PC-9 (cell line): ENCODE measurements at places on chromosomes 3 and 15. TPM values are rescaled to one million over a fixed set of nuclear protein-coding genes. Genes with fewer than 3 reads are reported as not detected.

The GPR27 gene
- total RNA-seq = not detected in 2 replicates

The CELF6 gene
- total RNA-seq = not detected in 2 replicates

The SAMD7 gene
- total RNA-seq = not detected in 2 replicates

The LRTM1 gene
- total RNA-seq = not detected in 2 replicates

The SLC4A7 gene
- total RNA-seq = 28.1 and 31.7 TPM in 2 replicates

The ITIH1 gene
- not detected in 2 replicates for total RNA-seq

The SLC38A3 gene
- total RNA-seq = 0.33 and 0.37 TPM in 2 replicates

DNA sequence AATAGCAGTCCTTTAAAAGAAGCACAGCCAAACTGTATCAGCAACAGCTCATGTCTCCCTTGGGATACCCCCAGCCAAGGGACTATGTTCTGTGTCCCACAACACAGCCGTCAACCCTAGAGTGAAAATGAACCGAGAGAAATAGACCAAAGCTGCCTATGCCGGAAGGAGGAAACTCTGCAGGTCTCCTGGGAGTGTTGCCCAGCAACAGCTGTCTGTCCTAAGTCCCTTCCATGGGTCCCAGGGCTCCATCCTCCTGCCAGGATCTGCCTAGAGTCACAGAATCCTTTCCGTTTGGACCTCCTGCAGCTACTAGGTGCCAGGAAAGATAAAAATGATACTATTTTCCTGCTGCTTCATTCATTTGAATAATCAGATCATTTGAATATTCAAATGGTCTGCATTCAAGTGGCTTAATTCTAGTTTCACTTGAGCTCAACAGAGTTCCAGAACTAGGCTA is 53.1 kb downstream of the TRANK1 start:
- no peak overlapping the region for H3K4me3 ChIP-seq
- no peak overlapping the region for H3K27ac ChIP-seq
- H3K27me3 ChIP-seq = no peaks in the 10 kb centered on the region
- H3K36me3 ChIP-seq = no peaks in the 10 kb centered on the region

- no peak overlapping the region for H3K4me3 ChIP-seq
- peaks cover 21% of the 10 kb centered on the region for H3K4me1 ChIP-seq
- DNase-seq = peak; percentile 80
Observed at GRCh38 chr3:36149447-36149865, 230.8 kb upstream of the STAC start.

- H3K36me3 ChIP-seq = no peaks in the 10 kb centered on the region
- no peak overlapping the region for H3K27ac ChIP-seq
- no peaks in the 10 kb centered on the region for H3K4me1 ChIP-seq
Observed at GRCh38 chr3:155029941-155030340, 50.2 kb upstream of the MME start.

- H3K4me3 ChIP-seq = peak overlapping the region; percentile 98; the same call in 1 of the 2 replicates
- H3K27me3 ChIP-seq = no peaks in the 10 kb centered on the region
Observed at GRCh38 chr15:39781967-39782302, 706 bp downstream of the FSIP1 start.

- H3K36me3 ChIP-seq = no peaks in the 10 kb centered on the region
- peak; percentile 16 for DNase-seq
- H3K4me1 ChIP-seq = peaks cover 8% of the 10 kb centered on the region
- H3K27me3 ChIP-seq = no peaks in the 10 kb centered on the region
- H3K4me3 ChIP-seq = no peak overlapping the region
- H3K27ac ChIP-seq = no peak overlapping the region
Observed at GRCh38 chr3:189188466-189188865, 16.7 kb downstream of the TPRG1 start.

DNA sequence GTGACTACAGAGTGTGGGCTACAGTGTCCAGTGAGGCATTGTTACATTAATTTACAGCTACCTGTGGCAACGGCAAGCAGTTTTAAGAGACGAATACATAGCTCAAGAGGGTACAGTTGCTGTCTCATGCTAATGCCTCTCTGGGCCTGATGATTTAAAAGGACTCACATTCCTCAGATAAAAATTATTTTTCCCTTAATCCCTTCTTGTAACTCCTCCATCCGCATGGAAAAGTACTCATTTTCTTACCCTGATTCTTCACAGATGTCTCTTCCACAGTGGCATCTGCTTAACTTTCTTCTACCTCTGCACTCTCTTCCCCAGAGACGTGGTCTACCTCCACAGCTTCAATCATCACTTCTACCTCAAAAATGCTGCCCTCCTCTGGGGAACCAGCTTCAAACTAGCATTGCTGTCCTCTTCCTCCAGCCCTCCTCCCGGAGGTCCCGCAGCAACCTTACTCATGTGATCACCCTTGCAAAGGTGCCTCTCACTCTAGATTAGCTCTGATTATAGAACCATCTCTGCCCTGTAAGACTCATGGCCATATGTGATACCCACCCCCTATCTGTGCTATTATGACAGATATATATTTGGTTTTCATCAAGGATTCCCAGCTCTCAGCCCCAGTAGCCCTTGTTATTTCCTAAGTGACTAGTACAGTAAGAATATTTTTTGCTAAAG is 21.4 kb upstream of the ABHD17C start:
- no peaks in the 10 kb centered on the region for H3K27me3 ChIP-seq
- H3K4me1 ChIP-seq = peaks cover 62% of the 10 kb centered on the region
- H3K27ac ChIP-seq = peak overlapping the region; percentile 73
- H3K36me3 ChIP-seq = no peaks in the 10 kb centered on the region
- no peak for DNase-seq
- H3K4me3 ChIP-seq = no peak overlapping the region

DNA sequence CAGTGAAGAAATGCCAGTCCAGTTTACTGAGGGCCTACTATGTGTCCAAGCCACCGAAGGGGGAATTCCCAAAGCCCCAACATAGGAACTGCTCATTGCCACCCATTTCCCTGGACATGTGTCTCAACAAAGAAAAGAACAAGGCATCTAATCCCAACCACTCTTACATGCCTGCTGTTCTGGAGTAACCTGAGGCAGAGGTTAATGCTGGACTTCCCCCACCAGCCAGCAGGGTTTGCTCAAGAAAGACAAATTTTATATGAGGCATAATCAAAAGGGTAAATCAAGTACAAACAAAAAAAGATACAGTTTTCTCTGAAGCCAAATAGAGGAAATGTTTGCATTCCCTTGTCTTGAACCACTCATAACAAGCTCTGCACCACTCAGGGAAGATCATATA is 4.1 kb downstream of the ADCY5 start:
- H3K4me3 ChIP-seq = no peak overlapping the region
- no peak overlapping the region for H3K27ac ChIP-seq
- DNase-seq = no peak
- H3K4me1 ChIP-seq = no peaks in the 10 kb centered on the region

- no peaks in the 10 kb centered on the region for H3K27me3 ChIP-seq
- H3K36me3 ChIP-seq = no peaks in the 10 kb centered on the region
- peaks cover 18% of the 10 kb centered on the region; the same call in 1 of the 2 replicates for H3K4me1 ChIP-seq
Observed at GRCh38 chr15:58235961-58236360, 97.8 kb downstream of the AQP9 start.

GRCh38 chr3:125052624-125053303 is 3.0 kb downstream of the HEG1 start:
- no peak overlapping the region for H3K27ac ChIP-seq
- H3K27me3 ChIP-seq = no peaks in the 10 kb centered on the region
- H3K4me3 ChIP-seq = no peak overlapping the region
